HCEC 1CT (cell line): ENCODE measurements at places on chromosomes 13 and 19.
A peak's percentile ranks its signal among the peaks of the same experiment; 100 is the strongest.

- peak; percentile 21 for DNase-seq
These were observed 31.1 kb downstream of the RDH8 start for GRCh38 chr19:10044390-10044789.

- DNase-seq: peak; percentile 12
These were observed 330.3 kb upstream of the MIR17HG start for GRCh38 chr13:91017031-91017668.

DNA sequence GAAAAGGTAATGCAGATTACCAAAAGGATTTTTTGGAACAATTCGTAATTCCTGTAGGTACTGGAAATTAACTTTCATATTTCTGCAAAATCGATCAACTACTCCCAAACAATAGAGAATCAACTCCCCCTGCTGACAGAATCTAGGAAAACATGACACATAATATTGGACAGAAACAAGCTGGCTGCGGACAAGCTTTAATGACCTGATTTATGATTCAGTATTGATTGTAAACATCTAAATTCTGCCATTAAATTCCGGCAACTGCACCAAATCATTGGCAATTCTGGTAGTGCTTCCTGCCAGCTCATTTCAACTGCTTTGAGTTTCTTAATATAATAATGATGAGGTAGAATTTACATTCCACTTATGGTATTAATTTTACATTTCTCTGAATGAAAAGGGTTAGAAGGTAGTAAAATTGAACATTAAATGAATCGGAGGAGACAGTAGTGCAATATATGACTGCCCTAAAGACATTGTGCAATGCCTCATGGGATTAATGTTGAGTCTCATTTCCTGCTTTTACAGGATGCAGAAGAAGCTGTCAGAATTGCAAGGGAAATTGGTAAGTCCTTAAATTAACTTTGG is 146.5 kb downstream of the PCCA start:
- peak; percentile 64 for DNase-seq

GRCh38 chr13:66617786-66618185 is 612.4 kb downstream of the PCDH9 start:
- no peak for DNase-seq
